ENCODE measurements at places on chromosomes 2 and 18. TPM values are rescaled to one million over a fixed set of nuclear protein-coding genes. Genes with fewer than 3 reads are reported as not detected.

DNA sequence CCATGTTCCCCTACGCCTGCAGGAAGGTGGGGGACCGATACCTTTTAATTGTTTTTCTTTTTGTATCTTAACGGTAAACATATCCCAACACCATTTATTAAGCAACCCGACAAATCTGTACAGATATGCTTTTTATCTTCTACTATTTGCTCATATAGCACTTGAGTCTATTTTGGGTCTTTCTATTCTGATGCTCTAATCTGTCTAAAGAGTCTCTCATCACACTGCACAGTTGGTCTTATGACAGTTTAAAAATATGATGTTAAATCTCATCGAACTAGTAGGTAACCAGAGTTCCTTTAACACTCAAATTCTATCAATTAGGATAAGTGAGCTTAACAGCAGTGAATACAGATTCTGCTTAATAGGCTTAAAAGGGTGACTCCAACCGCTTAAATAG is 111.6 kb downstream of the SOCS6 start:
- no peak for DNase-seq

Gene MOGAT1
- total RNA-seq: not detected

- no peak for DNase-seq
Observed at GRCh38 chr2:216911008-216911407, 51.1 kb upstream of the TNP1 start.

GRCh38 chr2:36526226-36526625 is 71.7 kb downstream of the FEZ2 start:
- DNase-seq: no peak
